SJCRH30 (cell line): ENCODE measurements at places on chromosomes 2 and 18.
A peak's percentile ranks its signal among the peaks of the same experiment; 100 is the strongest.

DNA sequence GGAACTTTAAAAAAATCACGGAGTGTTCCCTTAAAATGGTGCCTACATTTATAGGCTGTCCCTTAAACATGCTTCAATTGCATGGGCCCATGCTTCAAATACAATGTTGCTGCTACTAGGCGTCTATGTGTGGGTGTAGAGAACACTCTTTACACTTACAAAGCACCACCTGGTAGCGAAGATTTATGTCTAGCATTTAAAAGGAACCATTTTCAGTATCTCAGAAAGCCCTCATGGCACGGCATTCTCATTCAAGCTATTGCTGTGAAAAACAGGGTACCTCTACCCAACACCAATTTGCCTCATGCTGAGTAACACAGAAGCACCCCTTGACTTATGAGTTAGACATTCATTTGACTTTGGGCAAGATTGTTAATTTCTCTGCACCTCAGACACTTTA is 112.9 kb upstream of the CNTNAP5 start:
- DNase-seq = no peak

- no peak for DNase-seq
These were observed 233.8 kb downstream of the LDLRAD4 start for GRCh38 chr18:13452388-13452811.

DNA sequence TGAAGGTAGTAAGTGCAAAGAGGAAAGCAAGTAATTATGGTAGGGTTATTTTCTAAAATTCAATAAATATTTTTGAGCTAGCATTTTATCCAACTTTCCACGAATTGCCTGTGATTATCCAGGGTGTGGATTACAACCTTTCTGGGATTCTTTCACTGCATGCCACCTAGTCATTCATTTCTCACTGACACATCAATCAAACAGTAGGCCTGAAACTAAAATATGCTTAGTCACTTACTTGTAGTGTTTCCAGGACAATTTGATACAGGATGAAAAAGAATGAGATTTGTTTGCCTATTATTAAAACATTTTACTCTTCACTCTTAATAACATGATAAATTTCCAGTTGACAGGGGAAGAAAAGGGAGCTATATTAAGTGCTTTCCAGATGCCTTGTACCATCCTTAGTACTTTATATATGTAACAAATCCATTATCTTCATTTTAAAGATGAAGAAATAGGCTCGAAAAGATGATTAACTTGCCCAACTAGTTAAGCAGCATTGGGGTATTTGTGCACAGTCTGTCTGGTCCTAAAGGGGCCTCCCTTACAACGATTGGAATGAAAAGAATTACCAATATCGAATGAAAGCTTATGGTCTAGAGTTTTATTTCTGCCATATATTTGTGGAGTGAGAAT is 70.4 kb downstream of the KCTD1 start:
- DNase-seq = no peak

DNA sequence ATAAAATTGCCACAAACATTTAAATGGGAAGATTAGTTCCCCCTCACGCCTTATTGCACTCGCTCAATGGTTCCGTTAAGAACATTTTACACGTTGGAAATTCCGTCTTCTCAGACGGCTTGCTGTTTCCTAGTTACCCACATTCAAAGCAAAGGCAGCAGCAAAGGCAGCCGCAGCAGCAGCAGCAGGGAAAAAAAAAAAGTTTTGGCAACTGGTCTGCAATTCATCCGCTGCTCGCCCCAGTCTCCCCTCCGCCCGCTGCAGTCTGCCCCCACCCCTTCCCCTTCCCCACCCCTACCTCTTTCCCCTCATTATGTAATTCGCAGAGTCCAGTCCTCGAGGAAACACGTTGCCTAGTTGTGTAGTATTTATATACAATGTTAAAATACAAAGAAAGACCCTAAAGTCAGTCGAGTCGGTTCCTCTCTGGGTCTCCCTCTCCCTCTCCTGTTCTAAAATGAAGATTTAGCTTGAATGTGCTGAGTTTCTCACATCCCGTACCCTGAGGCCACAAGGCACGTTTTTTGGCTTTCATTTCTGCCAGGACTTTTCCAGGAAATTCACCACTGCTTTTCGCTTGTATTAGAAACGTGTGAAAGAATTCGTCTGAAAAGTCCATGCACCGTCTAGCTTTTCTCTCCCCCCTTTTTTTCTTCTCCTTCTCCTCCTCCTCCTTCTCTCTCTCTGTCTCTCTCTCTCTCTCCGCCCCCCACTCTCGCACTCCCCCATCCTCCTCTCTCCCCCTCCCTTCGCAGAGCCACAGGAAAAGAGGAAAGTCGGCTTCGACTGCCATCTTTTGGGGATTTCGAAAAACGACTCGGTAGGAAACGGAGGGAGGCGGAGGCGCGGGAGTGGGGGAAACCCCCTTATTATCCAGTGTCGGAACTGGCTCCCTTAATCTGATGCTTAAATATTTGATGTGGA is 140.0 kb downstream of the MEIS1 start:
- peak; percentile 92 for DNase-seq

- DNase-seq = no peak
These were observed 210.4 kb downstream of the TMEM163 start for GRCh38 chr2:134508391-134508790.

DNA sequence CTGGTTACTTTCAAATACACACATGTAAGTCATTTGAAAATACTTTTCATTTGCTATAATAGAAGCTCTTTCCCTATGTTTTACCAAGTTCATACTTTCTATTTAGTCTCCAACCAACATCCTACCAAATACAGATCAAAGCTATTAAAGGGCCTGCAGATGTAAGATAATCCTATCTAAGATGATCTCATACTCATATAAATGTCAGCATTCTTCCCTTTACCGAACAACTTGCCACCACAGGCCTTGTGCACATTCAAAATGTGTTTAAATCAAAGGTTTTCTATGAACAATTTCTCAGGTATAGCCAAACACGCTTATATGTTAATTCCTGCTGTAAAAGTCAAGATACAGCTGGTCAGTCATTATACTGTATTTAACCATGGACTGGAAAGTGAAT is 23.3 kb downstream of the KCTD18 start:
- no peak for DNase-seq

DNA sequence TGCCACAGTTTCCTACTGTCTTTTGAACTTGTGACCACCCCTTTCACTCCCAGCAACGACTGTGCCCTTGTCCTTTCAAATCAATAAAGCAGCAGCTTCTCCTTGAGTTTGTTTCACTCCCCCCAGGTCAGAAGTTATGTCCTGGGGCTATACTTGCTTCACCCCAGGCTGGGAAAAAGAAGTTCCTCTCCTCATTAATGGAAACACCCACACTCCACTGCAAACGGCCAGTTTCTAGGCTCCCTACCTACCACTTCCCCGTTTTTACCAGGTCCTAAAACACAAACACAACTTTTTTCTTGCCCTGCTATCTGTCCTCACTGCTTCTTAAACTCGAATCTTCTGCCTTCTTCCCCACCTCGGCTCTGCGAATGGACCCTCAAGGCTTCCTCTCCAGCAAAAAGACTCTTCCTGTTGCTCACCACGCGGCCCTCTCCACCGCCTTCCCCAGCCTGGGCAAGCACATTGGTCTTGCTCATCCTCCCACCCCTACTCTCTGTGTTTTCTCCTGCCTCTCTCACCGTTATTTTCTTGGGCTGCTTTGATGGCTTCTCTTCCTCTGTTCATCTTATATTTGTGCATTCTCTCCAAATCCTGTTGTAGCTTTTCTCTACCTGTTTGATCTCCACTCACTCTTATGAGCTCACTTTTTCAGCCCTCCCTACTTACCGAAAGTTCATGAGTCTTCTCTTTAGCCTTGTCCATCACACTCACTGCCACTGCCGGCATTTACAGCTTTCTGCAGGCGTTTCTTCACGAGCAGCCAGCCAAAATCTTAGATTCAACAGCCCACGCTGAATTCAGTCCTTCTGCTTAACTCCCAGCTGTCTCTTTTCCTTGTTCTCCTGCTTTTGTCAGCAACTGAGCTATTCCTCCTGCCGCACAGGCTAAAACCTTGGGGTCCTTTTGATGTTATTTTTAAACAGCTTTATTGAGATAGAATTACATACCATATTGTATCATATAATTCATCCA is 7.0 kb upstream of the SP5 start:
- DNase-seq = no peak

DNA sequence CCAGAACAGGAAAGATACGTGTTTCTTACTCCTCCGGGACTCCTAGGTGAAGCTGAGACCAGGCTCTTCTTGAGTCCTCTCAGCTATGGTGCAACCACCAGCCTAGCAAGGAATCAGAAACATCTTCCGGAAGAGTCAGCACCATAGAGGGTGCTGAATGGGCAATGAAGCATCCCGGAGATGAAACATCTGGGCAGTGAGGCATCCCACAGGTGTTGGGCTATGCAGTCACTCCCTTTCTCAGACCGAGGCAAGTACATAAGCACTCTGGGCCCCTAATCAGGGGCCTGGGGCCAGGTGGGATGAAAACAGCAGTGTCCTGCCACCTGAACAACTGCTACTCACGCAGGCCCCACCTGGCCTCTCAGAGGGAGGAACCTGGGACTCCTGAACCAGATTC is 1.4 kb upstream of the CAPN10 start:
- DNase-seq = no peak

GRCh38 chr2:108194409-108195132 is 45.2 kb upstream of the SULT1C3 start:
- DNase-seq = peak; percentile 18

DNA sequence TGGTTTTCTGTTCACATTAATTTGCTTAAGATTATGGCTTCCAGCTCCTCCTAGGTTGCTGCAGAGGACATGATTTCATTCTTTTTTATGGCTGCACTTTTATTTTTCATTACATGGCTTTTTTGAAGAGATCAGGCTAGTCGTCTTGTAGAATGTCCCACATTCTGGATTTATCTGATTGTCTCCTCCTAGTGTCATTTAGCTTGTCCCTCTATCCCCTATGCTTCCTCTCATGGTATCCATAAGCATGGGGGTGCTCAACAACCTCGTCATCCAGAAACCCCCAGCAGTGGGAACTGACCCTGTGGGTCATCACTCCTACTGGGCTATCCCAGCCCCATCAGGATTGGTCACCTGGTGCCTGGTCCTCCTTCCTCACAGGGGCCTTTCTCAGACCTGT is 49.6 kb downstream of the SERTAD2 start:
- DNase-seq = no peak

DNA sequence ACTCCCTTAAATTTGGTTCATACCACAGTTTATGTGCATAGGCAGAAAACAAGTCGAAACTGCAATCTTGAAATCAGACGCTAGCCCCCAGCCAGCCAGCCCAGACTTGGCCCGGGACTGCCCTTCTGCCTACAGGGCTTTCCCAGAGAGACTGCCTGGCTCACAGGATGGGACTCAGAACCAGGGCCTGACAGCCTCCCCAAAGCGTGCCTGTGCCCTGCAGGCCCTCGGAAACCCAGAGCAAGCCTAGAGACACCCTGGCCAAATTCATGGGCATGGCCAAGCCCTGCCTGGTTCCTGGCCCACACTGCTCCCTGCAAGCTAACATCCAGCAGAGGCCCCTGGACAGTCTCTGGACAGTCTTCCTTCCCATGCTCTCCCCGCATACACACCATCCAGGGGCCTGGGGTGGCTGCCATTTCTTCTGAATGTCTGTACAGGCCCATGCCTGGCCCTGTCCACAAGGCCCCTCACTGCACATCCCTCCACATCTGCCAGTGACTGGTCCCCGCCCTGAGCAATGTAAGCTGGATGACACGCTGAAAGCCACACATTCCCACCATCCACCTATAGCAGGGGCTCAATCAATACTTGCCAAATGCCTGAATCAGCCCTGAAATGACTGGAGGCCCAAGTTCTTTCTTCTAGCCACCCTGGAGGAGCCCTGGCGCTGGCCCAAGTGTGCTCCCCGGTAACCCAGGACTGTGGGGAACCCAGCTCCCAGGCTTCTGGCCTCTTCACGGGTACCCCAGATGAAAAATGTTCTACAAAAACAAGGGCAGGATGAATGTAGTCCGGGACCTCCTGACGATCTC is 73.1 kb downstream of the HDAC4 start:
- DNase-seq = no peak

DNA sequence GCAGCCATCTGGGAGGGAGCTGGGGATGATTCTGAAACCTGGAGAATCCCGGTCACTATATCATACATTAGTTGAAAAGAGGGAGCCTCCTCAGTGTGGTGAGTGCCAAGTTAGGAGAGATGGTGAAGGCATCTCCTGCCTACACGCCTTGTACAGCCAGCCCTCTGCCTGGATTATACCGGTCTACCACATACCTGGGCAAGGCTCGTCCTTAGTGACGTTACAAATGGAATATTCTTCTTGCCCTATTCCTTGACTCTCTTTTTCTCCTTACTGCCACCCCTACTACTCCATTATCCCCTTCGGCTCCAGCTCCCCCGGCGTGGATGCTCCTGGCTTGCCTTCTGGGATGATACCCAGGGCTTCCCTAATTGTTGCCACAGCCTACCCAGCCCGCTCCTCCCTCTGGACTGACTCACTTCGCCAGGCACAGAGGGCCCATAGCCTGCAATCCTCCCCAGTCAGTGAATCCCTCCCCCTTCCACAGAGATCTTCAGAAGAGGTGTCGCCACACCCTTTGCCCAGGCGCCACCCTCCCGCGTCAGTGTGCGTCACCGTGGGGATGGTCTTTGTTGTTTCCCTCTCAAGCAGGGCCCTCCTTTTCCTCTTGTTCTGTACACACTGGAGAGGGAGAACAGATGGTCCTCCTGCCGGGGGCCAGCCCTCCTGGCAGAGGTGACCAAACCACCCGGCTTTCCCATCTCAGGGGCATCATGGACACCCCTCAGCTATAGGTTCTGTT is 115.2 kb upstream of the EPAS1 start:
- DNase-seq = no peak

- peak; percentile 45 for DNase-seq
These were observed 139.3 kb downstream of the PLCL1 start for GRCh38 chr2:197943731-197944130.

- DNase-seq = no peak
These were observed 107.6 kb upstream of the MSH6 start for GRCh38 chr2:47675196-47675825.
